Neuronal stem cell (in vitro differentiated cells): ENCODE measurements at places on chromosomes 1 and 21.

- no peak for DNase-seq
Measured at GRCh38 chr1:153638261-153638660, 4.4 kb downstream of the CHTOP start.

- no peak for DNase-seq
Measured at GRCh38 chr1:119409731-119410130, 5.2 kb upstream of the HSD3B2 start.

DNA sequence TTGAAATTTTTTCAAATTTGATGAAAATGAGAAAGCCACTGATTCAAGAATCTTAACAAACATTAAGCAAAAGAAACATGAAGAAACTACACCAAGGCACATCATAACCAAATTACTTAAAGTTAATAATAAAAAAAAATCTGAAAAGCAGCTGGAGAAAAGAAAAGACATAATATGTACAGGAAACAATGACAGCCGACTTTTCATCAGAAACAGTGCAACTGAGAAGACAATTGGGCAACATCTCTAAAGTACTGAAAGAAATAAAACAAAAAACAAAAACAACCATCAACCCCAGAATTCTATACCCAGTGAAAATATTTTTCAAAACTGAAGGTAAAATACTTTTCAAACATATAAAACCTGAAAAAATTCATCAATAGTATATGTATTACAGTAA is 73.8 kb upstream of the DMRTA2 start:
- DNase-seq, result no peak

DNA sequence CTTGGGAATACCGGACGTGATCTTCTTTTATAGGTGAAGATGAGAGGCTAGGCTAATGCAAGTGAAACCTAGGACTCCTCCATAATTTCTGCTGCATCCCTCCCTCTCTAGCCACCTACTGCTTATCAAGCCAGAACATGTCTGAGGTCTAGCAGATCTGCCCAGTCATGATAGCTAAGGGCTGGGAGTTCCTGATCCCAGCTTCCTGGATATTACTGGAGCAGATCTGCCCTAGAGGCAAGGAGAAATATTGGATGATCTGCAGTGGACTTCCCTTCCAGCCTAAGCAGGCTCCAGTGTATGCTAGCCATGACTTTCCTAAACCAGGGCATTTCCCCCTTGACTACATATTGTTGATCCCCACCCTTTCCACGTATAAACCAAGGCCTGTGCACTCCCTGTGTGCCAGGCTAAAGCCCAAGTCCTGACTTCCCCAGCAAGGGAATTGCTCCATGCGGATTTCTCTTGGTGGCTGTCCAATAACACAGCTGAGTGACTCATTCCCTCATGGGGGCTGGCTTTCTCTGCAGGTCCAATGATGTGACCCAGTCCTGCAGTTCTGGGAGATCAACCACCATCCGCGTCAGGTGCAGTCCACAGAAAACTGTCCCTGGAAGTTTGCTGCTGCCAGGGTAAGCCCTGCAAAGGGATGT is 15.5 kb upstream of the SARS1 start:
- DNase-seq, result no peak

GRCh38 chr21:45548711-45549491 is 6.7 kb upstream of the SLC19A1 start:
- DNase-seq, result no peak

DNA sequence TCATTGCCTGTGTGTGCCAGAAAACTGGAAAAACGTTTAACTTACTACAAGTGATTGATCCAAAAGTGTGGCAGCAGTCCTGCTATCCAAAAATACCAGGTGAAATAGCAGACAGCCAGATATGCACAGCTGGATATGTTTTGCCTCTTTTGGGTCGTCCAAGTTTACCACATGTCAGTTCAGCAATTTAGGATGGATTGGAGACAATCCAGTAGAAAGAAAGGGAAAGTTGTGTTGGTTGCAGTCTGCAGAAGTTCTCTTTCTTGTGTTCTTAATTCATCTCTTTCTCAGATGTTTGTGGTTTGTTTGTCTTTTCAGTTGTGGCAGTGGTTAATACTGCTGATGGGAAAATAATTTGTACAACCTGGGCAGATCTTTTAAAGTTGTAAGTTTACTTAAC is 645.0 kb downstream of the PTPRC start:
- no peak for DNase-seq

GRCh38 chr1:229104654-229105053 is 166.3 kb upstream of the RAB4A start:
- no peak for DNase-seq

GRCh38 chr1:29786791-29787732 is 550.7 kb downstream of the PTPRU start:
- DNase-seq, result no peak

DNA sequence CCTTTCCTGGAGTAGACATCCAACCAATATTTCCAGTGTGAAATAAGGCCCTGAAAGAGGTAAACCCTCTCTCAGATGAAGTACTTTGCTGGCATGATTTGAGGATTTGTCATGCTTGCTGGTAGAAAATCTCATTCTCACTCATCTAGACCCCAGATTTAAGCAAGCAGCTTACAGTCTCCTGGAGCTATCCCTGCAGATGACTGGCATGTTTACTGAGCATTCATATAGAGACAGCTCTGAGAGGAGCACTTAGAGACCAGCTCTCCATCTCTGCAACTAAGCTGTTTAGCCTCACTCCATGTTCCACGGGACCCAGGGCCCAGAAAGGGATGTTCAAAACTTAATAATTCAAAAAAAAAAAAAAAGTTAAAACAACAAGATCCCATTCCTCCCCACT is 34.2 kb downstream of the GPR161 start:
- DNase-seq, result no peak

DNA sequence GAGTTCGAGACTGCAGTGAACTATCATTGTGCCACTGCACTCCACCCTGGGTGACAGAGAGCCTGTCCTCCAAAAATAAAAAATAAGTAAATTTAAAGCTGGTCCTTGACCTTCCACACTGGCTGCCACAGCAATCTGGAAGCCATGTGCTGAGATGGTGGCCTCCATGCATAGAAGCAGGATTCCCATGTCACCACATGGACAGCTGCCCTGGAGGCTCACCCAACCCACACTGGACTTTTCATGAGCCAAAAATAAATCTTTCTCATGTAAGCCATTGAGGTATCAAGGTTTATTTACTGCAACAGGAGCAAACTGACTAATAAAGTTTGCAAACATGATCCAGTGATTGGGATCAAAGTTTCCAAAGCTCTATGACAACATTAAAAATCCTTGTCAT is 88.5 kb downstream of the SETD4 start:
- no peak for DNase-seq

DNA sequence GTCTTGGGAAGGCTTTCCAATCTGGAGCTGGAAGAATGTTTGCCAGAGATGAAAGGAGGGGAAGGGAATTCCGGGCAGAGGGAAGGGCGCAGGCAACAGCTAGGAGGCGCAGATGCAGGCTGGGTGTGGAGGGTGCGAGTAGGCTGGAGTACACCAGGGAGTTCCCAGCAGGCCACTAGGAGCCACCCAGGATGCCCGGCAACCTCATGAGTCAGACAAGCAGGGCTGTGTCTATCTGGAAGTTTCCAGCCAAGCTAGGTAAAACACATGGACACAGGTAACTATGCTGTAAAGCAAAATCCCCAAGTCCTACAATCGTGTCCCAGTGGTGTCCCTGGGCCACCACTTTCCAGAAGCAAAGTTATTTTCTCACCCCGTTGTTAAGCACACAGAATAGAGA is 990 bp upstream of the NBL1 start:
- no peak for DNase-seq

- peak; percentile 18 for DNase-seq
Measured at GRCh38 chr1:9101510-9102146, 27.3 kb downstream of the GPR157 start.

- no peak for DNase-seq
Measured at GRCh38 chr1:179021873-179022272, 3.8 kb upstream of the FAM20B start.

GRCh38 chr1:212133319-212133718 is 97.8 kb downstream of the DTL start:
- no peak for DNase-seq

GRCh38 chr1:44675186-44675585 is 672 bp downstream of the ARMH1 start:
- no peak for DNase-seq
